ENCODE measurements at places on chromosomes 2 and 18.

DNA sequence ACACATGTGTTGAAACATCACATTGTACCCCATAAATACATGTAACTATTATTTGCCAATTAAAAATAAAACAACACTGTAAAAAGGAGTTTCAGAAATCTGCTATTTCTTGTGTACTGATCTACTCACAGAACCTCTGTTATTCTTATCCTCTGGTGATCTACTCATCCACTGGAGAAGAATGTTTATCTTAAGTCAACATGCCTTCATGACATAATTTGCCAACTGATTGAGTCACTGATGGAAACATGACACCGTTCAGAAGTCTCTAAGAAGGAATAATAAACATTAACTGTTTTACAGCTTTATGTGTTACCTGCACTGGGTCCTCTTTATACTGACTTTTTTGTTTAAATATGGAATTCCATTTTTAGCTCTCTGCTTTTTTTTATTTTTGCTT, 555.2 kb downstream of the DCDC2C start:
- no peak for DNase-seq

- DNase-seq = no peak
Measured at GRCh38 chr2:27495840-27496356, 741 bp upstream of the GCKR start.

- DNase-seq = peak; percentile 25
Measured at GRCh38 chr18:13165636-13166423, 52.7 kb upstream of the LDLRAD4 start.

- DNase-seq = no peak
Measured at GRCh38 chr18:45689396-45689795, 34.6 kb upstream of the SLC14A1 start.

GRCh38 chr2:236687296-236687965, 117.8 kb downstream of the ACKR3 start:
- no peak for DNase-seq

GRCh38 chr18:67932271-67932670, 415.8 kb upstream of the DSEL start:
- no peak for DNase-seq

DNA sequence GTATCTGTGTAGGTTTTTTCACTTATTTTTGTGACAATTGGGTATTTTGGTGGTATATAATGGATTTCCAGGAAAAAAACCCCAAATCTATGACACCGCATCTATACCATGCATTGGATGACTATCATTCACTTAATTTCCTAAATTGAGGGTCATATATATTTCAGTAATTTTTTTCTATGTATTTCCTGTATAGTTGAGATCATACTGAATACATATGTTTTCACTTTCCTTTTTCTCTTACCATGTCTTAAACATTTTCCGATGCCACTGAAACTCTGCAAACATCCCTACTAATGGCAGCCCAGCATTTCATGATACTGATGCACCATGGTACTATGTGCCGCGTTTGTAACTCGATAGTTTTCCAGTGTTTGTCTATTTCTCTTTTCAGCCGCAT, 40.4 kb downstream of the CDKL4 start:
- DNase-seq = no peak

DNA sequence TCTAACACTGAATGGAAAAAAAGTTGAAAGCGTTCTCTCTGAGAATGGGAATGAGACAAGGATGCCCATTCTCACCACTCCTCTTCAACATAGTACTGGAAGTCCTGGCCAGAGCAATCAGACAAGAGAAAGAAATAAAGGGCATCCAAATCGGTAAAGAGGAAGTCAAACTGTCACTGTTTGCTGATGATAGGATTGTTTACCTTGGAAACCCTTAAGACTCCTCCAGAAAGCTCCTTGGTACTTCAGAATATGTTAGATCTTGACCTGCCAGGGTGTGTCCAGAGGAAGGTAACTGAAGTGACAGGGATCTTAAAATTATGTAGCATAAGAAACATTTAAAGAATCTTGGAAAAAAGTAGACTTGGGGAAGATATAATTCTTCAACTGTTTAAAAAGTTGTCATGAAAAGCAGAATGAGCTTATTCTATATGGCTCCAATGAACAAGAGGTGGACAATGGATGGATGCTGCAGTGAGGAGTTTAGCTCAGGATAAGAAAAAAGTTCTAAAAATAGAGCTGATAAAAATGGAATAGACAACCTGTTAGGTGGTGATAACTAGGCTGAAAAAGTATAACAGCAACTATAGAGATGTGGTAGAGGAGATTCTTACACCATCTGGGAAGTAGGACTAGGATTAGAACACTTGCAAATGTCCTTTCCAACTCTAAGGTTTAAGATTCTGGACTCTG, 16.8 kb upstream of the SULT1C4 start:
- no peak for DNase-seq

- DNase-seq = no peak
Measured at GRCh38 chr2:21261591-21261990, 137.8 kb downstream of the TDRD15 start.

DNA sequence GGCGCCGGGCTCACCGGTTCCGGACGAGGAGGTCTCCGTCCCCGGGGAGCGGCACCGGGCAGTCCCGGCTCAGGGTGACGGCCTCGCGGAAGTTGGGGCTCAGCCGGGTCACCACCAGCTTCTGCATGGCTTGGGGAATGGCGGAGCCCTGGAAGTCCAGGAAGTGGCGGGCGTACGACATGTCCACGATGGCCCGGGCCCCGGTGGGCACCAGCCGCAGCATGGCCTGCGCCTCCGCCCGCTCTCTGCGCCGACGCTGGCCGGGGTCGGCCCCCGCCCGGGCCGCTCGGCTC, 157 bp downstream of the PTGR3 start:
- no peak for DNase-seq

GRCh38 chr2:219551441-219552381, 7.9 kb downstream of the TMEM198 start:
- peak; percentile 50 for DNase-seq

DNA sequence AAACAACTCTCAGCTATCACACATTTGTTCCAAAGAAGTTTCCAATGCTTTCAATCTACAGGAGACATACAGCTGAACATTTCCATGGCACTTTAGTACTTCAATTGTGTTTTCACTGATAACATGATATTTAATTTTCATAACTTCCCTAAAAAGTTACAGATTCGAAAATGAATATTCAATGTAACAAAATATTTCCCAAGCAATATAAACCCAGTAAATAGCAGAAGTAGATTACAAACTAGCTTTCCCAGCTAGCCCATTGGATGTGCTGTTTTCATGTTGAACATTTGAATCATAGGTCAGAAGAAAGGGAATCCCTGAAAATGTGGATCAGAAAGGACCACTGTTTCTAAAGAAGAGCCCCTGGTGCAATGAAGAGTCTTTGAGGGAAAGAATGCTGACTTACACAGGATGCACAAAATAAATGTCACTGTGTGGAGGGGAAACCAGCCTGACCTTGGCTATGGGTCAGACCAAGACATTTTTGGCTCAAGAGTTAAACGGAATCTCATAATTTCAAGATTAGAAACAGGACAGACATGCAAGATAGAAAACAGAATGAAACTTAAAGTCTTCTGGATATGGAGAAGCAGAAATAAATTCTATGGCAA, 22.5 kb downstream of the CYTIP start:
- DNase-seq = no peak

DNA sequence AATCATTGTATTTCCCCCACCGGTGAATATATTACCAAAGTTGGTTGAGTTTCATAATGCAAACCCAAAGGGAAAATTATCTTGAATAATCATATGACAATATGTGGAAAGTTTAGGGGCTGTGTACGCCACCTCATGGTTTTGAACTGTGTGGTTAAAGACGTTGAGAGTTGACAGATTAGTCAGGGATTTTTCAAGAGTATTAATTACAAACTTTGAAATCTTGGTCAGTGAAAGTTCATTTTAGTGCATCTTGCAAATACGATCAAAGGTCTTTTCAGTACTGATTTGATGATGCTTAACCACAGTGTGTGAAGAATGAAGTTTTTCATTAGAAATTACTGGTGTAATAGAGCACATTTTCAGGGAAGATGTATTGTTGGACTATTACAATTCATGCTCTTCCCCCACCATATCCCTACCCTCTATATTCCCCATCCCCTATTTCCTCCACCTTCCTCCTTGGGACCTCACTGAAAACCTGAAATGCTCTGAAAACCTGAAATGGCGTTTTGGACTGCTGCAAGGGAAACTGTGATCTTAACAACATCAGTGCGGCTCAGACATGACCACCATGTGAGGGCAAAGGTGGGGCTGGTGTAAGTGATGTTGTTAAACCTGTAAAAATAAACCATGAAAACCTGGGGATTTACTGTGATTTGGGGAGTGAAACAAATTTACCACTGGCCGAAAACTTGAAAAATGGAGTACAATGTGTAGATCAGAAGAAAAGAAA, 4.5 kb upstream of the BCL2L11 start:
- DNase-seq = no peak

GRCh38 chr18:69128566-69128965, 272.1 kb upstream of the DOK6 start:
- DNase-seq = no peak

DNA sequence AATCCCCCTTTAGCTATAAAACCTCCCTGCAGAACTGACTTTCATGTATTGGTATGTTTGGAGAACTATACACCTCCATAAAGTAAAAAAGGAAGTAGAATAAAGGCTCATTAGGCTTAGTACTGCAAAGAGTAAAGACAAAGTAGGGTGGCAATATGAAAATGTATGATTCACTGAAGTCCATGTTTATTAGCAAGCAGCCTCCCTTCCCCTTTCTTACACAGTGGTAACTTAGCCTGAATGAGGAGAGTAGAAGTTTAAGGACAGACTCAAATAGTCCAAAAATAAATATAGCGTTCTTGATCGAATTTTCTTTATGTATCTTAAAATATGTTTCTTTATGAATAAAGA, 1.5 kb downstream of the ZNF804A start:
- no peak for DNase-seq

DNA sequence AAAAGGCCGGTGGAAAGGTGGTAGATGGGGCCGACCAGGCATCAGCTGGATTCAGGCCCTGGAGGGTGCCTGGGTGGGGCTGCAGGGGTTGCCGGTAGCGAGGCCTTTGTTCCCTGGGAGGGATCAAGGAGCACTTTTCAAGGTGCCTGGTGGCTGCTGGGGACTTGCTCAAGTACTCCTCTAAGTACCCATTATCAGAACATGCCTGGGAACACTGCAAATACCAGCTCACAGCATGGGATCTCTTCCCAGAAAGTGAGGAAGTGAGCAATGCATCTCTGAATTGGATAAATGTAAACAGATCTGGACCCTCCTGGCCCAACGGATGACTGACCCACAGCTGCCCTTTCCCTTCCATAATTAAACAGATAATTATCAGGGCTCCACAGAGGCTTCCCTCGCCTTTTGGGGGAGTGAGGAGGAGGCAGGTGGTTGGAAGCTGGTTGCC, 210.5 kb downstream of the SH3RF3 start:
- no peak for DNase-seq

- no peak for DNase-seq
Measured at GRCh38 chr18:57131782-57132181, 15.1 kb upstream of the BOD1L2 start.

DNA sequence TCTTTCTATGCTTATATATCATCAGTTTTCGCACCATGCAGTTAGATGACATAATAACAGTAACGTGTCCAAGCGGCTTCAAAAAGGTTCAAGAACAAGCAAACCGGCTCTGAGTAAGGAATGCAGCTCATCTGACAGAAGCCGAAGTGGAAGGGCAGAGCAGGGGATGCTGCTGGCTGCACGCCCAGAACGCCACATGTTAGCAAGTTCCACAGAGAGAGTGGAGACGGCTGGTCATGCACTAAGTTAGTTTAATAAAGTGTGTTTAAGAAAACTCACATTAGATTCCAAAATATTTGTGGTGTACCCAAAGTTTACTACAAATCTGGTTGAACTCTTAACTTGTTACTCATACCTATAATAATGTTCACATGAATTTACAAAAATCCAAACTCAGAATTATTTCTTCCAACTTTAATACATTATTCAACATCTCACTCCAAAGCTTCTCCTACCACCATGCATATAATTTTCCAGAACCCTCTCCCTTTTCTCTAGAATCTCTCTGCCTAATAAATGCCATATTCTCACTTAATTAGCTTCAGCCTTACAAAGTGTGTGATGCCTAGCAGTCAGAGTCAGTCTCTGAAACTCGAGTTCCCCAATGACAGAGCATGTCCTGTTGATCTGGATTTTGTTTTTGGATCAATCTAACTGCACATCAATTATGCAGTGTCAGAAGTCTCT, 170.0 kb downstream of the DNAH7 start:
- peak; percentile 7 for DNase-seq

DNA sequence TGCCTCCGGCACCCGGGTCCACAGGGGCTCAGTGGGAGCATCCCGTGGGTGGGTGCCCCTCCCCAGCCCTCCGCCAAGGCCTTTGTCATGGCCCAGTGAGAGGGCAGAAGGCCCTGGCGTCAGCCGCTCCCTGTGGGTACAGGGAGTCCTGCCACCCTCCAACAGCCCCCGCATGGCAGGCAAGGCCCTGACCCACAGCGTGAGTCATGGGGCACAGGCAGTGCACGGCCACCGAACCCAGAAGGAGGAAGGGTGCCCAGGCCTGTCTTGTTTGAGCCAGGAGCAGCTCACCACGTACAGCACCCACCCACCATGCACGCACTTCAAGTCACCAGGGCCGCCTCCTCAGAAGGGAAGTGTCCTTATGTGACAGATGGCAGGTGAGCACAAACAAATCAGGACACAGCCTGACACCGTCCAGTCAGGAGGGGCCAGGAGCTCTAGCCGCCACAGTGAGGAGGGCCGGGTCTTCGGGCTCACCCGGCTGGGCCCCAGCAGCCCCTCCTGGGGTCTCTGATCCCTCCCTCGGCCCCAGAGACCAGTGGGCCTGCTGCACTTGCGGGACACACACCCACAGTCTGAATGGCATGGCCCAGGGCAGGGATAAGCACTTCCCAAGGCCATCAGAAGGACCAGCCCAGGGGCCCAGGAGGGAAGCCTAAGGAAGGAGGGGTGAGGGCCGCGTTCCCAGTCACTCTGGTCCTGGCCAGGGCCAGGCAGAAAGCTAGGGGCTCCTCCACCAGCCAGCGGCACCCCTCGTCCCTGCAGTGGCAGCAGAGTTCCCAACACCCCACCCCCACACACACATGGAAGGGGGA, 25.8 kb downstream of the BIN1 start:
- DNase-seq = no peak

DNA sequence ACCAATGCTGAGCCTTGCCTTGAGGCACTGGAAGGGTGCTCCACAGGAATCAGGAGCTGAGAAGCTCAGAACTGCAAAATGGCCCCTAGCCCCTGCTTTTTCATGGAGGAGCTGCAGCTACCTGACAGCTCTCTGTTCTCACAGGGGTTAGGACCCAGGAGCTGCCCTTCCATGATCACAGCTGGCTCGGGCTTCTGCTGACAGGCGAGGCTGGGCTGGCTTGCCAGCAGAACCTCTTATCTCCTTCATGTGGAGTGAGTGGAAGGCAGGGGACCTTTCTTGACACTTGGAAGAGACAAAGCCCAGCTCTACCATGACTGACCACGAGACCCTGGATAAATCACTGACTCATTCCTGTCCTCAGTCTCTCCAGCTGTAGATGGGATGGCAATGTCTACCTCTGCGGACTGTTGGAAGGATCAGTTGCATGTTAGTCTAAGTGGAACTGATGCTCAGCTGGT, 113.4 kb downstream of the CAPN13 start:
- DNase-seq = no peak

GRCh38 chr2:113132414-113133021, 5.1 kb downstream of the IL1RN start:
- no peak for DNase-seq

- DNase-seq = no peak
Measured at GRCh38 chr2:236724200-236724599, 154.6 kb downstream of the ACKR3 start.
